Stimulated activated CD8-positive, alpha-beta memory T cell treated with anti-CD3 and anti-CD28 coated beads, Interleukin-4, amount 100 ng/mL, for 48 hours (primary cell): ENCODE measurements at places on chromosomes 7 and 10.

- no peak for DNase-seq
Measured at GRCh38 chr7:81162771-81163525, 244.1 kb upstream of the SEMA3C start.

GRCh38 chr10:127135844-127136577 is 60.4 kb downstream of the INSYN2A start:
- no peak for DNase-seq

- peak; percentile 49 for DNase-seq
Measured at GRCh38 chr10:17616403-17617030, 657 bp downstream of the HACD1 start.

DNA sequence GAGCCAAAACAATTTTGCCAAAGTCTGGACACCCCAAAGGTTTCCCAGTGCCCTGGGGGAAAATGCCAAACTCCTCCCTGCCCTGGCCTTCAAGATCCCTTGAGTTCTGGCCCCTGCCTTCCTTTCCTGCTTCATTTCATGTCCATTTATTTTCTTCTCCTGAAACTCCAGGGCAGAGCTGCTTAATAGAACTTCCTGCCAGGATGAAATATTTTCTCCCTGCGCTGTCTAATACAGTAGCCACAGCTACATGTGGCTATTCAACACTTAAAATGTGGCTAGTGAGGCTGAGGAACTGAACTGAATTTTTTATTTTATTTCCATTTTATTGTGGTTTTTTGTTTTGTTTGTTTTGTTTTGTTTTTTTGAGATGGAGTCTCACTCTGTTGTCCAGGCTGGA is 49.6 kb downstream of the COL13A1 start:
- no peak for DNase-seq

DNA sequence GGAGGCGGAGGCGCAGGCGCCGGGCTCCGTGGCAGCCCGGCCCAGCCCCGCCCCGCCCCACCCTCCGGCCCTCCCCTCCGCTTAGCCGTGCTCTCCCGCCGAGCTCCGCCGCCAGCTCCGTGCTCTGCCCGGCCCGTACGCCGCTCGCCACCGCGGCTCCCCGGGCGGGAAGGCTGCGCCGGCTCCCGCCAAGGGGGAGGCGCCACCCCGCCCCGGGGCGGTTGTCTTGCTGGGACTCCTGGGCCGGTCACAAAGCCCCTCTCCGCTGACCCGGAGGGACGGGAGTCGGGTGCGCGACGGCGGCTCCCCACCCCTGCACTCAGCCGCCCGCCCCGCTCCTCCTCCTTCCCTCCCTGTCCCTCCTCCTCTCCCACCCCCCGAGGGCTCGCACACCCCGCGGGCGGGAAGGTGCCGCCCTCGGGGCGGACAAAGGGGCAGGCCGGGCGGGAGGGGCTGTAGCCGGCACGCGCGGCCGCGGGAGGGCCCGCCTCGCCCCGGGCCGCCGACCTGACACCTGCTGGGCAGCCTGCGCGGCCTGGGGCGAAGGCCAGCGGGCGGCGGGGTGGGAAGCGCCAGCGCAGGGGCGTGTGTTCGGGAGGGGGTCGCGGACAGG is 11.5 kb upstream of the SP8 start:
- peak; percentile 34 for DNase-seq

GRCh38 chr10:5040010-5040673 is 36.5 kb upstream of the AKR1C2 start:
- DNase-seq: no peak
